Caco-2 (cell line): ENCODE measurements at places on chromosomes 16 and 17.

- H3K27me3 ChIP-seq: no peaks in the 10 kb centered on the region
- no peak overlapping the region for H3K27ac ChIP-seq
- H3K36me3 ChIP-seq: peaks cover 3% of the 10 kb centered on the region; the same call in 1 of the 2 replicates
- DNase-seq: no peak
- peaks cover 73% of the 10 kb centered on the region for H3K4me1 ChIP-seq
Measured at GRCh38 chr17:77297693-77298666, 157.2 kb downstream of the SEC14L1 start.

- peaks cover 31% of the 10 kb centered on the region for H3K4me1 ChIP-seq
- no peak overlapping the region for H3K27ac ChIP-seq
- H3K36me3 ChIP-seq: no peaks in the 10 kb centered on the region
- no peak for DNase-seq
- H3K4me3 ChIP-seq: no peak overlapping the region
Measured at GRCh38 chr17:72387487-72387886, 266.7 kb downstream of the SOX9 start.

DNA sequence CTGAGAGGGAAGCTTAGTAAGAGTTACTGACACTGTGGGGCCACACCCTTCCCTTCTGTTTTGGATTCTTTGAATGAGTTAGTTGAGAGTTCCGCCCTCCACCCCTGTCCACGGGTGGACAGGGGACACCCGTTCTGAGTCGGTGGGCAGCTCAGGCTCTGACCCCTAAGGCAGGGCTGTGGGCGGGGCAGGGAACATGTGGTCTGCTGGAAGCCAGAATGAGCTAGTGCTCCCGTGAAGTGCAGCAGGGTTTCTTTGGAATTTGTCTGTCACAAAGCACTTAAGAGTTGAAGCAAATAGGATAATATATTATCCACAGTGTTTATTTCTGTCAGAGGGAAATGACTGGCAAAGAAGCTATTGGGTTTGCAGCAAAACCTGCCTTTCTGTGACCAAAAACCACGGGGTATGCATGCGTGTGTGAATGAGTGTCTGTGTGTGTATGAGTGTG is 90.1 kb downstream of the CLEC16A start:
- no peak for DNase-seq
- no peaks in the 10 kb centered on the region for H3K36me3 ChIP-seq
- no peaks in the 10 kb centered on the region for H3K27me3 ChIP-seq
- H3K4me1 ChIP-seq: no peaks in the 10 kb centered on the region

DNA sequence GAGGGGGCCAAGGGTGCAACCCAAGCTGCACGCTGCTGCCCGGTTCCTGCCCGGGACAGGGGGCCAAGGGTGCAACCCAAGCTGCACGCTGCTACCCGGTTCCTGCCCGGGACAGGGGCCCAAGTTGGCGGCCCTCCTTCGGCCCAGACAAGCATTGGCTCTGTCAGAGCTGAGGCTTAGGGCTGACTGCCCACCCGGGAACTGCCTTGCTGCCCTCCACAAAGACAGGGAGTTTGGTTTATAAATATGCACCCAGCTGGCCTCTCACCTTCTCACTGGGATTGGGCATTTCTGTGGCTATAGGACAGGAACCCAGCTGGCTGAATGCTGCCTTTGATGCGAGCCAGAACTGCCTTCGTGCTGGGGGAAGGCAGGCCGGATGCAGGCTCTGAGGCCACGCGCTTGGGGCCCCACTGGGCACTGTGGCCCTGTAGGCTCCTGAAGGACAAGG is 105.7 kb downstream of the IRX5 start:
- DNase-seq: no peak
- H3K27me3 ChIP-seq: no peaks in the 10 kb centered on the region
- H3K36me3 ChIP-seq: no peaks in the 10 kb centered on the region
- H3K4me3 ChIP-seq: no peak overlapping the region

DNA sequence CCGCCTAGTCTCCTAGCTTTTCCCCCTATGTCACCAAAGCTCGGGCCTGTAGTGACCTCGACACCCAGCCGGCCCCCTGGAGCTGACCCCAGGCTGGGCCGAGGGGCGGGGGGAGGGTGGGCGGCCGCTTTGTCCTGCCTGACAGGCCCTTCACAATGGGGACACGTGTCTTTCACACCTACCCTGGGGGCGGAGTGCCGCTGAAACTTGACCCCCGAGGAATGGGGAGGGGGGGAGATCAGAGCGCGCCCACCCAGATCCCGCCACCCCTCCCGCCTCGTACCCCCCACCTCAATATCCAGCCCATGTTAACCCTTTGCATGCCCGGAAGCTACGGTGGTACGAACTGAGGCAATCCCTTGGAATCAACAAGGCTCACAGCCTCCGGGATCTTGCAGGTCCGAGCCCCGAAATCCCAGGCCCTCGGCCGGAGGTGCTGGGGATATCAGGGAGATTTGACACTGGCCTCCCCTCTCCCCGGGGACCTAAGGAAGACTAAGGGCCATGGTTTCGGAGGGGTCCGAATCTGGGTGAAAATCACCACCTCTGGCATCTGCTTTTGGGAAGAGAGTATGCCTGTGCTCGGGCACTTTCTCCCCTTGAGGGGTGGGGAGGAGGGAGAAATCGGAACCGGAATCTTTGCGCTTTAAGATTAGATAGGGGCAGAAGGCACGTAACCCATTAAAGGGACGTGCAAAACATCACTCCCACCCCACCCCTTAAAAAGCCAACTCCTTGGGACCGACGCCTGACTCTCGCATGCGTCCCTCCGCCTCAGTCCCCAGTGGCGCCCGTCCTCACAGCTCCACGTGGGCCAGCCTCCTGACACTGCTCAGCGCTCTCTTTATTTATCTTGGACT is 2.6 kb downstream of the NOG start:
- H3K4me3 ChIP-seq: no peak overlapping the region
- no peaks in the 10 kb centered on the region for H3K36me3 ChIP-seq
- peaks cover 24% of the 10 kb centered on the region for H3K4me1 ChIP-seq
- DNase-seq: no peak
- H3K27me3 ChIP-seq: peaks cover 9% of the 10 kb centered on the region
- H3K27ac ChIP-seq: no peak overlapping the region

DNA sequence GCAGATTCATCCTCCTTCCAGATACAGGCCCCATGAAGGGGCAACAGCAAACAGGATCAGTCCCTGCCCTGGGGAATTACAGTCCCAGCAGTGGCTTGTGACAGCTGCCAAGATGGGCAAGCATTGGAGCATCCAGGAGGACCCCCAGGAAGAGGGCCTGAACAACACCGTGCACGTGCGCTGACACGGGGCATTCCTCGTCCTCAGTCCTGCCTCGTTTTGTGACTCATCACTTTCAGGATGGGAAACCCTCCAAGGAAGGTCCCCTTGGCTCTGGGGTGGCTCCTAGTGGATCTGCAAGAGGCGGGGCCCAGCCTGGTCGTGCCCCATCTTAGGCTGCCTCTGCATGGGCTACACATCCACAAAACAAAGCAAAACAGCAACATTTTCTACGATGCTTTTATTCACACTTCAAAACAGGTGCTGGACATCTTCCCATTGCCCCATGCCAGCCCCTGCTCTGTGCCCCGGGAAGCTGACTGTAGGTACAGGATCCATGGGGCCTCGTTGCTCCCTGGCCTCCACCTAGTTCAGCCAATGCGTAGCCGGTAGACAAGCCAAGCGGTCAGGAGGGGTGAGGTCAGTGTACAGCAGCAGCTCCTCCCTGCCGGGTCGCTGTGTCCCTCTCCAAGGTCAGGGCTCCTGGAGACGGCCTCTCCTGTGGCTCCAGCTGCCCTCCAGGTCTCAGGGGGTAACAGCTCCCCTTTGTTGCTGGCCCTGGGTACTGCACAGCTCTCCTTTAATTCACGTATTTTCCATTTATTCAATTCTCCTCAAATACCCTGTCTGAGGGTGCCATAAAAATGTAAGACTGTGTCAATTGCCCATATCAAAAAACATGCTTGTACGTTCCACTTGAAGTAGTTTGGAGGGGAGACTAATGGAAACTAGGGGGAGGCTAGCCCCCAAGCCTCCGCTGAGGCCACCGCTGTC is 32.2 kb downstream of the ACTG1 start:
- H3K4me3 ChIP-seq: no peak overlapping the region
- DNase-seq: no peak
- H3K27ac ChIP-seq: no peak overlapping the region
- H3K36me3 ChIP-seq: no peaks in the 10 kb centered on the region
- H3K27me3 ChIP-seq: no peaks in the 10 kb centered on the region

DNA sequence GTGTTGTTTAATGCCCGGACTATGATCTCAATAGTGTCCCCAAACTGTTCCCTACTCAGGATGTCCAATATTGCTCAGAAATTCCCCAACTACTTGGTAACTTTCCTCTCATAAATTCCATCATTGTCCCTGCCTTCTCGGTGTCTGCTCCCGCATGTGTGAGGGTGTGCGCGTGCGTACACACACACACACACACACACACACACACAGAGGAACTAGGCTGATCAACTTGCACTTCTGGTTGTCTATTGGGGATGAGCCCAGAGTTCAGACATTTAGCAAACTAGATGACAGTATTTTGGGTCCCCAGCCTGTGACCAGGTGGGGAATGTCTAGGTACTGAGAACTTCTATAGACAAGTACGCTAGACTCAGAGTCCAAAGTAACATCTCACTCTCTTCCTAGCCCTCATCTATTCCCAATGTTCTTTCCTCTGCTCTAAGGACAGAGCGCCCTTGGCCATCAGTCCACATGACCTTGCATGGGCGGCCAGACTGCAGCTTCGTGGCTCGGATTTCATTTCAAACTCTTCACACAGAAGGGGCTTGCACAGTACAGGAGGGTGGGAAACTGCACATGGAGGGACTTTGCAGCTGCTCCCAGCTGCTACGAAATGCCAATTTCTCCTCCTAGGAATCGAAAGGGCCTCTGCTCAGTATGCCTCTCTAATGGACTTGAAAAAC is 5.3 kb downstream of the HS3ST3A1 start:
- no peak overlapping the region for H3K27ac ChIP-seq
- no peak for DNase-seq
- no peaks in the 10 kb centered on the region for H3K4me1 ChIP-seq
- H3K27me3 ChIP-seq: no peaks in the 10 kb centered on the region
